ENCODE measurements at places on chromosomes 3 and 15. TPM values are rescaled to one million over a fixed set of nuclear protein-coding genes. Genes with fewer than 3 reads are reported as not detected.

The STT3B gene
- 85.1 TPM for total RNA-seq

The ZMYND10 gene
- not detected for total RNA-seq

The ANKUB1 gene
- not detected for total RNA-seq

The PTH1R gene
- total RNA-seq: 1.9 TPM

The ARHGAP11A gene
- total RNA-seq: 5.9 TPM

The SPATA12 gene
- not detected for total RNA-seq

GRCh38 chr3:64084640-64085039 is 61.3 kb upstream of the PSMD6 start:
- DNase-seq: no peak

The TGM4 gene
- not detected for total RNA-seq

The HCN4 gene
- not detected for total RNA-seq

DNA sequence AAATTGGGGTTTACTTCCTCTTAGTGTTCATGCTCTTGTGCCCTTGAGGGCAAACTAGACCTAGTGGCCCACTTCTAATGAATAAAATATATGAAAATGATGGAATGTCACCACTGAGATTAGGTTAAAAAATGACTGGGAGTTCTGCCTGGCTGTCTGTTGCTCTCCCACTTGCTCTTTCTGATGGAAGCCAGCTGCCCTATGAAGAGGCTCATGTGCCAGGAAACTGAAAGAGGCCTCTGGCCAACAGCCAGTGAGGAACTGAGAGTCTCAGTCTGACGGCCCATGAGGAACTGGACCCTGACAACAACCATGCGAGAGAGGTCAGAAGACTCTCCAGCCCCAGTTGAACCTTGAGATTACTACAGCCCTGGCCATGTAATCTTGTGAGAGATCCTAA is 107.1 kb upstream of the FHIT start:
- DNase-seq: no peak

DNA sequence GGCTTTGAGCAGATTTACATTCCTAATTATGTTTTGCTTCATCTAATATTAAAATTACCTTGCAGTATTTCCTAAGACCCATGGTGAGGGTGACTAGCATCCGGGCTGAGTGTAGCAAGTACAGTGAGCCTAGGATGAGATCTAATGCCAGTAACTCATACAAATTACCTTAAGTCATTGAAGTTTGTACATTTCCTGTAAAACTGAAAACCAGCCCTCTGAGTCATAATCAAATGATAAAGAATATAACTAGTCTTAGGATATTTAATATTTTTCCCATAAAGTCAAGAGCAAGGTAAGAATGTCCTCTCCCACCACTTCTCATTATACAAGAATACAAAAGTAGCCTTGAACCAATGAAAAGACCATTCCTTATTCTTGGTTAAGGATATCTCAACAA is 54.8 kb upstream of the CHRM5 start:
- no peak for DNase-seq

The CLDN1 gene
- 34.8 TPM for total RNA-seq

GRCh38 chr3:61638741-61639140 is 77.4 kb downstream of the PTPRG start:
- no peak for DNase-seq

The STRIT1 gene
- not detected for total RNA-seq

- DNase-seq: no peak
Observed at GRCh38 chr3:132154619-132155018, 119.8 kb upstream of the CPNE4 start.

GRCh38 chr3:11982341-11982941 is 21.7 kb upstream of the SYN2 start:
- no peak for DNase-seq

DNA sequence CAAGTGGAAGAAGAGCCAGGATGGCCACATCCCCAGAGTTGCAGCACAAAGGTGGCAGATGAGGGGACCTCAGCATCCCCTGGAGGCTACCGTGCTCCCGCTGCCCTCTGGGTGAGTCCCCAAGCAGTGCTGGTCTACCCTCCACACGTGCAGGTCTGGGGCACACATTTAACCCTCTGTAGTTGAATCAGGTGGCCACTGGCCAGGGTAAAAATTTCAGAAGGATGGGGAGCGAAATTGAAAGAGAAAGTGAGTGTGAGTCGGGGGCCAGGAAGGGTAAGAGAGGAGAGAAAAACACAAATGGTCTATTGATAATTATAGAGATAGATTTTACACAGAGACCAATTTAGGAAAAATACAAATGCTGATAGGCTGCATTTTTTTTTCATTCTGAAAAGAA is 139.5 kb upstream of the EIF1B start:
- DNase-seq: no peak

- DNase-seq: no peak
Observed at GRCh38 chr15:35038626-35039451, 46.3 kb downstream of the NANOGP8 start.

DNA sequence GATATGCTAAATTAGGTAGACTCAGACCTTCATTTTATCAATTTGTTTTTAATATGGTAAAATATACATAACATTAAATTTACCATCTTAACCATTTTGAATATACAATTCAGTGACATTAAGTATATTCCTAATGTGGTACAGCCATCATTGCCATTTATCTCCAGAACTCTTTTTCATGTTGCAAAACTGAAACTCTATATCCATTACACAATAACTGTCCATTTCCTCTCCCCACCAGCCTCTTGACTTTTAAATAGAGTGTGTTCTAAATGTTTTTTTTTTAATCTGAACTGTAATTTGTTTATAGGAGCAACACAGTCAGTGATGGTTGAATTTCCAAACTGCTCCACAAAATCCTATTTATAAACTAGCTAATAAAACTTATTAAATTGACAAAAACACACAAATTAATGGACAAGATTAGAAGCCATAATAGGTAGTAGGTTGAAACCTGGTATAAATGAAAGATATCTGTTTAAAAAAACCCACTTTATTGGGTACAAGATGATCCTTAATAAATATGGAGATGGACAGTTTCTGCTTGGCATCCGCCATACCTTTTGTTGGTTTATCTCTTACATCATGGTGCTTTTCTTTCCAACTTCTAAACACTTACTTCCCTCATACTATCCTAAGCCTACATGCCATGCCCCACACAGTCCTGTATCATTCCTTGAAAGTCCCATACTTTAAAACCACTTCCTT is 142.4 kb downstream of the ZPLD1 start:
- no peak for DNase-seq

DNA sequence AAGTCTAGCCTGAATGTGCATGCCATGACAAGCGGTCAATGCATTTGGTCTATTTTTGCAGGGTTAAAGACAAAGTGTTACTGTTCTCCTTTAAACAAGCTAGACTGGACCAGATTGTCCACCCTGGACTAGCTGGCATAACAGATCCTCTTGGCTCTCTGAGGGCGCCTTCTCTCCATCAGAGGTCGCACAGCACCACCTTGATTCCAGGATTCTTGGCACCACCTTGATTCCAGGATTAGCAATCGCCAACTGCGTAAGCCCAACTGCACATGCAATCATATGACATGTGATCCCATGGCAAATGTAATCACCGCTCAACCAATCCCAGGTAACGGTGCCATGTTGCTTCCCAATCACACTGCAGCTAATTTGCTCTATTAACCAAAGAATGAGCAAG is 98.6 kb downstream of the OXNAD1 start:
- no peak for DNase-seq

GRCh38 chr3:129575997-129576384 is 30.5 kb downstream of the PLXND1 start:
- no peak for DNase-seq

DNA sequence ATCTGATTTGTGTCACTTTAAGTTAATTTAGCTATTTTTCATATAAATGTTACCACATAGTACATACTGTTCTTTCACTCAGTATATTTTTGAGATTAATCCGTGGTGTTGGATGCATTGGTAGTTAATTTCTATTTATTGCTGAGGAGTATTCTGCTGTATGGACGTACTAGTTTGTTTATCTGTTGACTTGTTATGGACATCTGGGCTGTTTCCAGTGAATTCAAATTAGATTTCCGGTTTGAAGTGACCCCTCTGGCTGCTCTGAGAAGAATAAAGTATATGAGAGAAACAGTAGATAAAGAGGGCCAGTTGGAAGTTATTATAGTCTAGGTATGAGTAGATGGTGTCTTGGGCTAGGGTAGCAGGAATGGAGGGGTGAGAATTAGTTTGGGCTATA is 15.6 kb downstream of the KAT2B start:
- DNase-seq: no peak

The CD276 gene
- 21.9 TPM for total RNA-seq

Measured in esophagus squamous epithelium (tissue), 5 donors.